ENCODE measurements at places on chromosomes 3 and 15.

DNA sequence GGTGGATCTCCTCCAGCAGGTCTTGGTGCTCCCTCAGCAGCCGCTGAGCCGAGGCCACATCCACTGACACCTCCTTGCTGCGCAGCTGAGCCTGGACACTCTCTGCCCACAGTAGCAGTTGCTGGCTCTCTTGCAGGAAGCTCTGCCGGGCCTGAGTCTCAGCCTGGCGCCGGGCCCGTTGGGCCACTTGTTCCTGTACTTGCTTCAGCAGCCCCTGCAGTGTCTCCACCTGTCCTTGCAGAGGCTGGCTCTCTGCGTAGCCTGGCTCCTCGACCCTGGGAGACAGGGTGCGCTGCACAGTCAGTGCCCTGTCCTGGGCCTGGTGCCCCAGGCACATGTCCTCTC lies 15.5 kb downstream of the SPTBN5 start:
- DNase-seq = no peak

DNA sequence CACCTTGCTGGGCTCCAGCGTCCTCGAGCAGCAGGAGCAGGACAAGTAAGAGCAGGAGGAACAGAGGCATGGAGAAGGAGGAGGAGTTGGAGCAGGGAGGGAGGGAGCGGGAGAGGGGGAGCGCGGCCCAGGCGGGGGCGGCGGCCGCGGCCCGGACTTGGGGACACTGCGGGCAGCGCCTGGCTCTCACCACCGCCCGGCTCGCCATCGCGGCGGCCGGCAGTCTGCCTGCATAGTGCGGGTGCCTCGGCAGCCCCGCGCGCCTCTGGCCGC lies 440 bp downstream of the DCBLD2 start:
- no peak for DNase-seq

- DNase-seq = no peak
Measured at GRCh38 chr15:75107516-75107907, 84.1 kb downstream of the PPCDC start.

DNA sequence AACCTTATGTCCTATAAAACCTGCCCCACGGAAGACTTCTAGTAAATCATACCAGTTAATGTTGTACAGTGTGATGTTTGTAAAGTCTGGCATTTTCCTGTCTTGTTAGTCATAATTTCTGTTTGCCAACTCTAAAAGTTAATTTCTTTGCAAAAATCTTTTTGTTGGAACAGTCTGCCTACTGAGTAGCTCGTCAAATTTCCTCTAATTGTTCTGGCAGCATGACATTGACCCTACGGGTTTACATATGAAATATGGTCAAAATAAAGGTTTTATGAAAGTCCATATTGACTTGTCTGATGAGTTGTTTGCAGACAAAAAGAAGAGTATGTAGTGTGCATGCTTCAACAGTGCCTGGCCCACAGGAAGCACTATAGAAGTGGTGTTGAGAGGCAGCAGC lies 79.8 kb upstream of the SOX2 start:
- no peak for DNase-seq

- DNase-seq = peak; percentile 8
Measured at GRCh38 chr3:100455841-100456550, 36.4 kb upstream of the TMEM45A start.

GRCh38 chr3:117874904-117875874 lies 1159.5 kb downstream of the IGSF11 start:
- no peak for DNase-seq

DNA sequence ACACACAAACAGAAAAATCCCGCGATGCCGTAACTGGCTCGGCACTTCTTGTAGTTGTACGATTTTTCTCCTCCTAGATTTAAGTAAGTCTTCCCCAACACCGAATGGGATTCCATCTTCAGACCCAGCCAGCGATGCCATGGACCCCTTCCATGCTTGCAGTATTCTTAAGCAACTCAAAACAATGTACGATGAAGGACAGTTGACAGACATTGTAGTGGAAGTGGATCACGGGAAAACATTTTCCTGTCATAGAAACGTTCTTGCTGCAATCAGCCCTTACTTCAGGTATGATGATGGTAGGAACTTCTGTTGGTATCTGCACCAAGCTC lies 763 bp downstream of the KBTBD8 start:
- no peak for DNase-seq

DNA sequence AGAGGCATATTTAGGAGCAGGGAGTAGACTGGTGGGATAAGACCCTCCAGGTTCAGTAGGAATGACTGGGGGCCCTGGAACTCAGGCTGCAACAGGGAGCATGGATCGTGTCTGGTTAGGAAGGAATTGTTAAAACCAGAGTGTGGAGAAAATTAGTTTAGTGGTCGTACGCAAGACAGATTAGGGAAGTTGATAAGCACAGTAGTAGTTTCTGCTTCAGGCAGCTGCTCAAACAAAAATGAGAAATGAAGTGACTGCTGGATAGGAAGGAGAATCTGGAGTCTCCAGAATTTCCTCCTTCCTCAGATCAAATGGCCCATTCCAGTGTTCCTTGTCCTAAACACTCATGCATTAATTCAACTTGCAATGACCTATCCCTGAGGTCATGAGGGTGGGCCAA lies 11.2 kb downstream of the MYD88 start:
- DNase-seq = no peak

DNA sequence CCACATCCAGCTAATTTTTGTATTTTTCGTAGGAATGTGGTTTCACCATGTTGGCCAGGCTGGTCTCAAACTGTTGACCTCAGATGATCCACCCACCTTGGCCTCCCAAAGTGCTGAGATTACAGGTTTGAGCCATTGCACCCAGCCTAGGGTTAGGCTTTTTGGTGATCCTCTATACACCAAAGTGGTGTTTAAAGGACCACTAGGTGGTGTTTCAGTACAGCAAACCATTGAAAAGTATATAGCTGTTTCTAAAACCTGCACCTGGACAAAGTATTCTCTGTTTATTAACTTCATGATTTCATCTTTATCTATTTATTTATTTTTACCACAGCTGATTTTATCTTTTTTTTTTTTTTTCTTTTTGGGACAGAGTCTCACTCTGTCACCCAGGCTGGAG lies 68.4 kb downstream of the MINDY2 start:
- no peak for DNase-seq

DNA sequence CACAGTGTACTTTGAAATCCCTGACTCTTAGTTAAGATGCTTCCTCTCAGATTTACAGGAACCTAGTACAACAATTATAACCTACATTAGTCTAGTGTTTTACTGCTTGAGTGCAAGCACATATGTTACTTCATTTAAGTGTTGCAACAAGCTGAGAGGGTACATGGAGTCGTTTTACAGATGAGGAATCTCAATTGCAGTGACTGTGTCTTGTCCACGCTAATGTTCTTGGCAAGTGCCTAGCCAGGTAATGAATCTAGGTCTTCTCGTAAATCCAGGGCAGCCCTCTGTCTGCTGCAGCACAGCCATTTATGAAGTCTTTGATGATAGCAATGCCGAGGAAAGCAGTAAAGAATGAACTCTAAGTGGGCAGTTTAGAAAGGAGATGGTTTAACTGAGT lies 384.4 kb upstream of the ARPP21 start:
- DNase-seq = no peak

DNA sequence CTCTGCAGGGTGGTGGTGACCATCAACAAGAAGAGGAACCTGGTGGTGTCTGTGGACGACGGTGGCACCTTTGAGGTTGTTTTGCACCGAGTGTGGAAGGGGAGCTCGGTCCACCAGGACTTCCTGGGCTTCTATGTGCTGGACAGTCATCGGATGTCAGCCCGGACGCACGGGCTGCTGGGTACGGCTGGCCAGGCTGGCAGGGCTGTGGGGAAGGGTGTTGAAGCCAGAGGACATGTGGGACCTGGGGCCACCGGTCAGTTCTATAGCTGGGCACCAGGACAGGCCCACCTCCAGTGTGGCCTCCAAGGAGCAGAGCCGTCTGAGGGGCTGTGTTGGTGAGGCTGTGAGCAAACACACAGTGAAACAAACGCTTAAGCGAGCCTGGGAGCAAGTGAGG lies 3.9 kb upstream of the ITIH3 start:
- no peak for DNase-seq

DNA sequence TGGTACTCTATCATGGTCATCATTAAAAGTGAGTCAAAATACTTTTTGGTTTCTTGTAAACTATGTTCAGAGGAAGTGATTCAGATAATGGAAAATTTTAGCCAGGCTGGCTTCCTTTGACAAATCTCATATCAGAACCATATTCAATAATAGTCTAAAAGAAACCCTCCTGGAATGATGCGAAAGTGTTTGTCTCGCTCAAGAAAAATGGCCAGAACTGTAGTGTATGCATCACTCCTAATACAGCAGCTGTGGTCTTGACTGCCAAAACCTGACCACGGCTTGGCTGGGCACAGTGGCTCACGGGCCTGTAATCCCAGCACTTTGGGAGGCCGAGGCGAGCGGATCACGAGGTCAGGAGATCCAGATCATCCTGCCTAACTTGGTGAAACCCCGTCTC lies 35.6 kb upstream of the KCNMB2 start:
- DNase-seq = no peak

GRCh38 chr3:51471775-51472652 lies 27.8 kb downstream of the DCAF1 start:
- no peak for DNase-seq

- DNase-seq = no peak
Measured at GRCh38 chr15:99021694-99022093, 14.1 kb upstream of the PGPEP1L start.

GRCh38 chr3:42430781-42431532 lies 20.5 kb upstream of the LYZL4 start:
- no peak for DNase-seq

- DNase-seq = no peak
Measured at GRCh38 chr3:54659347-54659746, 268.5 kb downstream of the LRTM1 start.

GRCh38 chr15:58260205-58260724 lies 122.1 kb downstream of the AQP9 start:
- DNase-seq = no peak

DNA sequence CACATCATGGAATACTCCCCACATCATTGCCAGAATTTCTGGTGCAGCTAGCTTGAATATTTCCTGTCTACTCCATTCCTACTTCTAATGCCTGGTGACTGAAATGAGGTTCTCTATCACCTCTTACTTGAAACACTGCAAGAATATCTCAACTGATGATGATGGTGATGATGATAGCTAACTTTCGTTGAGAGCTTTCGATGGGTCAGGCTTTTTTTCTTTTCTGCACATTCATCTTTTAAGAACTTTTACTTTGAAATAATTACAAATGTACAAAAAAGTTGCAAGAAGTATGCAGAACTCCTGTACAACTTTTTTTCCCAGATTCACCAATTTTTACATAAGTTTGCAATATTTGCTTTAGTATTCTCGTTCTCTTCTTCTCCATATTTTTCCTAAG lies 233.5 kb downstream of the MEIS2 start:
- no peak for DNase-seq

- no peak for DNase-seq
Measured at GRCh38 chr3:58299839-58300516, 6.1 kb upstream of the RPP14 start.

DNA sequence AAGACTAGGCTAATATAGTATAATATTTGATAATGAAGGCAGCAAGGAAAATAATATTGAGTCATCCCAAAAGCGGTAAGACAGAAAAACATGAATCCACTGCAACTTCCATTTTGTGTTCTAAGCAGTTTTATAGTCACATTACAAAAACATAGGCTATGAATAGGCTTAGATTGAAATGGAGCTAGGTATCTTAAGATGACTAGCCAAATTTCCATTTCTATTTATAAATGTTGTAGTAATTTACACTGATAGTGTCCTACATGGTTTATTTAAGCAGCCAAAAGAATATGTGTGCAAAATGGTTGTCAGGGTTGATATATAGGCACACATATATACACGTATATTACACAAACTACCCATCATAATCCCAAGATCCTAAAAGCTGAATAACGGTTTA lies 82.0 kb downstream of the VPS13C start:
- no peak for DNase-seq

DNA sequence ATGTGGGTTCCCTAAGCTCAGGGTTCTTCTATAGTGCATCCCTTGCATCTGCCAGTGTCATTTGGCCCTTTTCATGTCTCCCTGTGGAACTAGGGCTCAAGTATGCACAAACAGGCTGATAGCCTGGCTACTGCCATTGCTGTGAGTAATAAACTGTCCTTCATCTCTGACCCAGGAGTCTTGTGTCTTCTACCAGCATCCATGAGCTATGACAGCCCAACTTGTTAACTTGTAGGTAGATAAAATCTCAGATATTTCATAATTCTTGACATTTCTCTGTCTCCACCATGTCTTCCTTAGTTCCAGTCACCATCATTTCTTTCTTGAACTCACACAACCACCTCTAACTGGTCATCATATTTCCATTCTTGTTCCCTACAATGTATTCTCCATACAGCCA lies 19.5 kb upstream of the BCL2L10 start:
- no peak for DNase-seq

DNA sequence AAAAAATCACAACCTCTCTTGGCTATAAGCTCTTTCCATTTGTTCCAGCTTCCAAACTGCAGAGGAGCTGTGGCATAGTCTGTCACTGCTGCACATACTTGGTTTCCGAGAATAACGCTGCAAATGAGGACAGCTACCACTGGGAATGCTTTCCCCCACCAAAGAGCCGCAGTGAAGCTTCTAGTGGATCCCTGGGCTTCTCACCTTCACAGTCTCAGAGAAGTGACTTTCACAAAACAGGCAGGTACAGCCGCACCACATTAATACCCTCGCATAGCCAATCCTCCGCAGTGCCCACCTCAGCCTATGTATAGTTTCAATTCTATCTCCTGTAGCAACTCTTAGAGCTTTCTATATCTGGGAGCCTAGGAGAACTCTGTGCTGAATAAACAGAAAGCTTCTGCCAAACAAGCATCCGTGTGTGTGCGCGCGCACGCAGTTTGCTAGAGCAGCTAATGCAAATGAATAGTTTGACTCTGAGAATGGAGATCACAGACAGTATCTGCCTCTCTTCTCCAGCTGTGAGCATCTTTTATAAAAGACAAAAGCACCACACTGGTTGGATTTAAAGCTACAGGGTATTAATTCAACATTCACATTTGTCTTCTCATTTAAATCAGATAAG lies 81.9 kb upstream of the PLXND1 start:
- DNase-seq = no peak

DNA sequence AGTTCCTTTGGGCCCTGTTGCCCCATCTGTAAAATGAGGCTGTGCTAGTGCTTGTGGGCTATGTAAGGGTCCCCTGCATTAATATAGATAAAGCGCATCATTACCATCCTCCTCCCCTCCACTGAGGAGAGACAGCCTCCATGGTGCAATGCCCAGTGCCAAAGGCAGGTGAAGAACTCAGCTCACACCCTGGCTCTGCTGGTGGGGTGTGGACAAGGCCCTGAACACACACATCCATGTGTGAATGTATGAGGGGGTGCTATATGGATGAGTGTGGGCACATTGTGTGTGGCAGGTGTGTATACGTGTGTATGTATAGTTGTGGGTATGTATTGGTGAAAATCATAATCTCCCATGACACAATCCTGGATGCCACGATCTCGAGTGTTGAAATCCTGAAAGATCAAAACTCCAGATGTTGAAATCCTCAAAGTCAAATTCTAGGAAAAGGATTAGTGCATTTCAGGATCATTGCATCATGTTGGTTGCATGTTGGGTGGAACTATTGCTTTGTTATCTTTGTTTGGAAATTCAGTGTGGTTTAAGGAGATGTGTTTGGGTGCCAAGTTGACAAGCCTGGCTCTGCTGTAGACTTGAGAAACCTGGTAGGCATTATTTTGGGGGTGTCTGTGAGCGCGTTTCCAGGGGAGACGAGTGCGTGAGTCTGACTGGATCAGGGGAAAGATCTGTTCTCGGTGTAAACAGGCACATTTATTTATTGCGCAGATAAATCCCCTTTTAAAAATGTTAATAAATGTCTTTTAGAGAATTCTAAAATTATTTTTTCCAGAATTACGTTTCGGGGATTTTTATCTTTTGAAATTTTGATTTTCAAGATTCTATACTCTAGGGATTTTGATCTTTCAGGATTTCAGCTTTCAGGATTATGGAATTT lies 42.0 kb upstream of the SEC61A1 start:
- no peak for DNase-seq

Measured in activated CD8-positive, alpha-beta T cell treated with anti-CD3 and anti-CD28 coated beads for 36 hours (primary cell).